HuH-7 (cell line): ENCODE measurements at places on chromosomes 2 and 18.

GRCh38 chr2:188292348-188293239 is 920 bp downstream of the GULP1 start:
- DNase-seq, result peak; percentile 42

DNA sequence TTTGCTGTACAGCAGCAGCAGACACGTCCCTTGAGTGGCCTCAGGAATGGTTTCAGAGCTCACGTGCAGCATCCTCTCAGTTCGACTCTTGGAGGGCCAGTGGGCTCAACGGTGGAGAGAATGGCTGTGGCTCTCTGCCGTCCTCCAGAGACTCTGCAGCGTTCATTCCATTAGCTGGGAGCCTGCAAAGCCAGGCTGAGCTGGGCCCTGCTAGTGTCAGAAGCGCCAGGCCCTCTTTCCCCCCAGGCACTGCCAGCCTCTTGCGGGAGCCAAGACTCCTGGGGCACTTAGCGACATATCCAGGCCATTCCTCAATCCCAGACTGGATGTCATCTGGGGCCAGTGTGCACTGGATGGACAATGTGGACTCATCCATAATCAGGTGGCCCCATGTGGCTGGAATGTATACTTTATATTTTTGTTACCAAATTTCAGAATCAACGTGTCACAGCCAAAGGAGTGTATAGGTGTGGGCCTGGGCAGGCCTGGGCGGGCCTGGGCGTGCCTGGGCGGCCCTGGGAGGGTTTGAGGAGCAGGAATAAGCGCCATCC is 125.1 kb upstream of the EPAS1 start:
- DNase-seq, result no peak

DNA sequence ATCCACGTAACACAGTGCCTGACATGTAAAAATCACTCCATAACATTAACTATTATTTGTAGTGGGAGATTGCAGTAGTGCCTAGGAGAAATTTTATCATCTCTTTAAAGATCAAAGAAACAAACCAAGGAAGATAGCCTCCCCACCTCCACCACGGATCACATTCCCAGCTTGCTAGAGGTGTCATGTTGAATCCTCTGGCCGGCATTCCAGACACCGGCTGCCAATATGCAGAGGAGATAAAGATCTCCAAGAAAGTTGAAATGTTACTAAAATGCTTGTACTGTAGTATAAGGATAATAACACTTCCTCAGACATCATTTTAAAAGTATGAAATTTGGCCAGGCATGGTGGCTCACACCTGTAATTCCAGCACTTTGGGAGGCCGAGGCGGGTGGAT is 6.1 kb upstream of the ATG16L1 start:
- DNase-seq, result no peak

DNA sequence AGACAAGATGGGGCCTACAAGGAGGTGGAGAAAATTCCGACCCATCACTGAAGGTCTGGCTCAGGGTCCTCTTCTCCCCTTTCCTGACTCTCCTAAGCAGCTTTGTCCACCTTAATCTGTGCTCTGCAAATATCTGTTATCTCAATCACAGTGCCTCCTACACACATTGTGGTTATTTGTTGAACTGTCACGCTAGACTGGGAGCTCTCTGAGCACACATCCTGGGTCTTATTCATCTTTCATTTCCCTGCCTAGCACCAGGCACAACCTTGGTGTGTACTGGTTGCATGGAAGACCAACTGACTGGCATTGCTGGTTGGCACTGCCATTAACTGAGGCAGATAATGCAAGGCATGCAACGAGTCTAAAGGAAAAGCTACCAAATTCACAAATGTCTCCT is 122.9 kb upstream of the ST6GAL2 start:
- DNase-seq, result no peak
